ENCODE measurements at places on chromosomes 7 and 10. TPM values are rescaled to one million over a fixed set of nuclear protein-coding genes. Genes with fewer than 3 reads are reported as not detected.

Gene CFTR
- not detected for total RNA-seq

GRCh38 chr7:158488181-158488971 lies 99.2 kb downstream of the PTPRN2 start:
- H3K27ac ChIP-seq = no peak overlapping the region
- no peak for DNase-seq
- no peaks in the 10 kb centered on the region for H3K36me3 ChIP-seq

Gene EGFR
- not detected for total RNA-seq

Gene CADPS2
- not detected for total RNA-seq

Gene LIPM
- total RNA-seq = not detected

GRCh38 chr10:88336334-88336733 lies 246.8 kb downstream of the RNLS start:
- no peak for DNase-seq
- H3K27me3 ChIP-seq = no peaks in the 10 kb centered on the region
- H3K4me1 ChIP-seq = peaks cover 7% of the 10 kb centered on the region
- H3K36me3 ChIP-seq = no peaks in the 10 kb centered on the region
- no peak overlapping the region for H3K4me3 ChIP-seq

DNA sequence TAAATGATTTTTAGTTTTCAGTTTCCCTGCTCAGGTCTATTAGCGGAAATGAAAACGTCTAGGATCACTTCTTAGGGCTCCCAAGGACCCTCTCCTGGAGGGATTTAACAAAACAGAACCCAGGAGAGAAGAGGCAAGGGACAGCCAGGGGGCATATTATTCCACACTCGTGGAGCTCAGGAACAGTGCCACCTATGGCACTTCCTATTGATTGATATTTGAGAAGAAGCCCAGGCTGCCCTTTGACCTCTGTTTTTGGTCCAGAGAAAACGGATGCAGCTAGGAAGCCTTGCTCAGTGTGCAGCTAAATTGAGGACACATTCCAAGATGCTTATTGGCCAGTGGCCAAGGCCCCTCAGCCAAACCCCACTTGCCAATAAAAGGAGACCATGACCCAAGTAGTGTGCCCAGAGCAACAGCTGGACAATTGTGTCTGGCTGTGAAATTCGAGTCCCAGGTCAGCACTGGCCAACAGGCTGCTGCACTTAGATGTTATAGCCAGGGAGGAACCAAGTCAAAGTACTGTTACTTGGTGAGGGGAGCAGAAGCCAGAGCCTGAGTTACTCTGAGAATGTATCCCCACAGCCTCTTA lies 24.0 kb upstream of the GPNMB start:
- no peak overlapping the region for H3K4me3 ChIP-seq
- H3K27ac ChIP-seq = no peak overlapping the region
- no peak for DNase-seq
- peaks cover 7% of the 10 kb centered on the region for H3K27me3 ChIP-seq
- H3K4me1 ChIP-seq = no peaks in the 10 kb centered on the region

DNA sequence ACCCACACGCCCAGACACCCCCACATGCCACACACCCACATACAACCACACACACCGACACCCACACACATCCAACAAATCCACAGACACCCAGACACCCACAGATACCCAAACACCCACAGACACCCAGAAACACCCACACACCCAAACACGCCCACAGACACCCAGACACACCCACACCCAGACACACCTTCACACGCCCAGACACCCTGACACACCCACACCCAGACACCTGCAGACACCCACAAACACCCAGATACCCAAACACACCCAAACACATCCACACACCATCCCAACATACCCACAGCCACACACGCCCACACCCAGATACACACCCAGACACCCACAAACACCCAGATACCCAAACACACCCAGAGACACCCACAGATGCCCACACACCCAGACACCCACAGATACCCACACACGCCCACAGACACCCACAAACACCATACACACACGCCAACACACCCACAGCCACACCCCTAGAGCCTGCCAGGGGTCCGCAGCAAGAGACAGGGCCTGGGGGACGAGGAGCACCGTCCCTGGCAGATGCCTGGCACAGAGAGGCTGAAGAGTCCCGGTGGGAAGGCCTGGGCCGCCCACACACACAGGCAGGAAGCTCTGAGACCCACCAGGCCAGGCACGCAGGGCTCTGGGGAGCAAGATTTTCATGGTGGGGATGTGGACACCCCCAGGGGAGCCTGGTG lies 28.5 kb downstream of the CYP2W1 start:
- H3K27ac ChIP-seq = peak overlapping the region; percentile 31
- DNase-seq = no peak
- H3K27me3 ChIP-seq = no peaks in the 10 kb centered on the region
- no peak overlapping the region for H3K4me3 ChIP-seq
- H3K4me1 ChIP-seq = peaks cover 6% of the 10 kb centered on the region

DNA sequence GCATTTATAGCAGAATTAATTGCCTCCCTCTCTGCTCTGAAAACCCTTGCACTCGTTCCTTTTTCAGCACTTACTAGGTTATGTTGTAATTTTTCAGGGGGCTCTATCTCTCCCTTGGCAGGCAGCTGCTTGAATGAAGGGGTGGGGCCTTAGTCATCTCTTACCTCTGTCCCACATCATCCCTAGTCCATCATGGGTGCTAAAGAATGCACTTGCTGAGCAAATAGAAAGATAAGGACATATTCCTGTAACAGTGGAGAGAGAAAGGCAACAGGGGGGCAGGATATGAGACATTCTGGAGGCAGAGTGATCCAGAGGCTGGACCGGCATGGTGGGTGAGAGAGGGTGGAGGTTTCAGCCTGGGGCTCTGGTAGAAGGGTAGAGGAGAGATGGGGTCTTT lies 60.0 kb downstream of the MINDY4 start:
- no peaks in the 10 kb centered on the region for H3K27me3 ChIP-seq
- H3K36me3 ChIP-seq = peaks cover 24% of the 10 kb centered on the region
- H3K27ac ChIP-seq = no peak overlapping the region
- H3K4me1 ChIP-seq = peaks cover 17% of the 10 kb centered on the region

Gene MKI67
- total RNA-seq = 244 TPM

Gene GRID2IP
- 0.11 TPM for total RNA-seq

DNA sequence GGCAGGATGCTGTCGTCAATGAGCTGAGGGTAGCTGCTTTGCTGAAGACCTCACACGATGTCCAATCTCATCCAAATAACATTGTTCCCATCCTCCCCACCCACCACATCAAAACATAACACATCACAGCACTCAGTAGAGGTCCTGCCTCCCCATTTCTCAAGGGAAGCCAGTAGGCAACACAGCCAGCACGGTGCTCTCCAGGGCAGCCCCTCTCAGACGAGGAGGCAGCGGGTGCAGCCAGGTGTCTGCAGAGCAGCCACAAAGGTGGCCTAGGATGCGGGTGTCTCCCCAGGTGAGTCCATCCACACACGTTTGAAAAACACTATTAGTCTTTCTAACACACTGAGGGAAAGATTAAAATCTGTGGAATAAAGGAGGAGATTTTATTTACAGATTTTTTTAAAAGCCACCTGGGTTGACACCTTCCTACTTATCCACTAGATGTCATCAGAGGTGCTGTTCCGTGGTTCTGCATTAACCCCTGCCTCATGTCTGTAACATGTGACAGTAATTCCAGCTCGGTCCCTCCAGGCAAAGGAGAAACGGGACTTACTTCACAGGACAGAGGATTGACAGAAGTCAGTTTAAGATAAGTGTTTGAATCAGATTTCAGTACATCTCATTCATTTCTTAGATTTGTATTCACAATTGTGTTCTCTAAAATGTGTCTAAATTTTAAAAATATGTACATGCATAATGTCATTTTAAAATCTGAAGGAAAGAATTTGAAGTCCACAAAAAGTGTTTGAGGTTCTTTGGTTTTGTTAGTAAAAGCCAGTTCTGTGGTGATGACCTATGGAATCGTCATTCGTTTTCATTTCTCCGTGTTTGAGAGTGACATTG lies 68.0 kb downstream of the LANCL2 start:
- peaks cover 33% of the 10 kb centered on the region for H3K4me1 ChIP-seq
- DNase-seq = peak; percentile 45
- peak overlapping the region; percentile 43 for H3K27ac ChIP-seq

- H3K27me3 ChIP-seq = no peaks in the 10 kb centered on the region
- H3K4me3 ChIP-seq = no peak overlapping the region
- H3K36me3 ChIP-seq = no peaks in the 10 kb centered on the region
- DNase-seq = no peak
- H3K4me1 ChIP-seq = no peaks in the 10 kb centered on the region
- H3K27ac ChIP-seq = no peak overlapping the region
Observed at GRCh38 chr10:28906934-28907333, 229.6 kb downstream of the BAMBI start.

GRCh38 chr7:387132-388022 lies 97.4 kb downstream of the FOXL3 start:
- no peak overlapping the region for H3K27ac ChIP-seq
- H3K36me3 ChIP-seq = no peaks in the 10 kb centered on the region
- peaks cover 4% of the 10 kb centered on the region for H3K4me1 ChIP-seq
- no peak overlapping the region for H3K4me3 ChIP-seq
- no peak for DNase-seq

Gene STEAP1
- 0.32 TPM for total RNA-seq

DNA sequence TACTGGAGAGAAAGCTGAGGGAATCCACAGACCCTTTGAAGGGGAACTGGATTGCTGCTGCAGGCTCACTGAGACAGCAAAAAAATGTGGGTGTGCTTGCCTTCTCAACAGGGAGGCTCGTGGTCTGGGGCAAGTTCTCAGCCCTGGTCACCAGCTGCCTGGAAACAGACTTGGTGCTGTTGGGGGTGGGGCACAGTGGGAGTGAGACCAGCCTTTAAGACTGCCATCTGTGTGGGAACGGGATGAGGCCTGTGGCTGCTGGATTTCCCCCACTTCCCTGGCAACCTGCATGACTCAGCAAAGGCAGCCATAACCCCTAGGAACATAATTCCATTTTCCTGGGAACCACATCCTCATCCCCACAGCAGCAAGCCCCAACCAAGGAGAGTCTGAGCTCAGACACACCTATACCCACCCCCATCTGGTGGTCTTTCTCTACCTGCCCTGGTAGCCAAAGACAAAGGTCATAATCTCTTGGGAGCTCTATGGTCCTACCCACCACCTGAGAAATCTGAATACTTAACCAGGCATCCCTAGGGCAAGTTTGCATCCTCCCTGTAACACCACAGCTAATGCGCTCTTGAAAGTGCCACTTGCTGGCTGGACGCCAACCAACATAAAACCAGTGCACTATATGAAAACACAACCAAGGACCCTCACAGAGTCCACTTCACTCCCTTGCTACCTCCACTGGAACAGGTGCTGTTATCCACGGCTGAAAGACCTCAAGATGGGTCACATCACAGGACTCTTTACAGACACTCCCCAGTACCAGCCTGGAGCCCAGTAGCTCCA lies 45.0 kb upstream of the TFEC start:
- no peaks in the 10 kb centered on the region for H3K27me3 ChIP-seq
- H3K4me1 ChIP-seq = no peaks in the 10 kb centered on the region
- no peak overlapping the region for H3K4me3 ChIP-seq

Gene TMEM254
- 11.3 TPM for total RNA-seq

DNA sequence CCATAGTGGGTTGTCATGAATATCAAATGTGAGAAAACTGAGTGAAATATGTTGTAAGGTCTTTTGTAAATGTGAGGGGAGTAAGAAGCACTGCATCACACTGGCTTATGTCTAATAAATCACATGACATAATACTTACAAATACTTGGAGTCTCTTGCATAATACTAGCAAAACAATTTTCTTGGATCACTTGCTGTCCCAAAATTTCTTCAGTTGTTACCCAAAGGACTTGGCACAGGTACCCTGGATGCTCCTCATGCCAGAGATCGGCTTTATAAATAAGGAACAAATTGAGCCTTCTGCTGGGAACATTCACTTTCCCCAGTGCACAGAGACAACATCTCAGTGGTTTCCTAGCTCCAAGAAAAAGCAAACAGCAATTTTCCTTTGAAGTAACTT lies 5.0 kb upstream of the LRIT2 start:
- no peak overlapping the region for H3K27ac ChIP-seq

Gene GPR158
- total RNA-seq = not detected

Gene ADRA2A
- not detected for total RNA-seq

GRCh38 chr10:43806831-43807640 lies 158.4 kb upstream of the ZNF32 start:
- H3K27ac ChIP-seq = no peak overlapping the region
- H3K27me3 ChIP-seq = no peaks in the 10 kb centered on the region
- H3K36me3 ChIP-seq = no peaks in the 10 kb centered on the region

DNA sequence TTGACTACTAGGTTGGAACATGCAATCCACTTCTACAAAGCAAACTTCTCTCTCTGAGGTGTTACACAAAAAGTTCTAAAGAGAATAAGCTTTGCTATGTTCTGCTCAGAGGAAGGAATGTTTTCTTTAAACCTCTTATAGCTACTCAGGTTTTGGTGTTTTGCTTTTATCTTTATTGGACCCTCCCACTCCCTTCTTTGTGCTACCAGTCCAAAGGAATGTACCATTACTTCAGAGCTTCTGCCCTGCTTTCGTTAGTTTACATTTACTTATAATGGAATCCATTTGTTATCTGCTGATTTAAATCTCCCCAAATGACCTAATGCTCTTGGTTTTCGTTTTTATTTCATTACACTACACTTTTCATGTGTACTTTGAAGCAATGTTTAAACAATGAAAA lies 154.9 kb downstream of the ATE1 start:
- no peak overlapping the region for H3K27ac ChIP-seq
- H3K4me3 ChIP-seq = no peak overlapping the region
- no peak for DNase-seq
- no peaks in the 10 kb centered on the region for H3K4me1 ChIP-seq
- no peaks in the 10 kb centered on the region for H3K27me3 ChIP-seq
- peaks cover 14% of the 10 kb centered on the region for H3K36me3 ChIP-seq

- peaks cover 41% of the 10 kb centered on the region for H3K4me1 ChIP-seq
- no peaks in the 10 kb centered on the region for H3K27me3 ChIP-seq
- H3K27ac ChIP-seq = no peak overlapping the region
- peaks cover 2% of the 10 kb centered on the region for H3K36me3 ChIP-seq
Observed at GRCh38 chr10:35398355-35398754, 62.0 kb downstream of the CCNY start.

DNA sequence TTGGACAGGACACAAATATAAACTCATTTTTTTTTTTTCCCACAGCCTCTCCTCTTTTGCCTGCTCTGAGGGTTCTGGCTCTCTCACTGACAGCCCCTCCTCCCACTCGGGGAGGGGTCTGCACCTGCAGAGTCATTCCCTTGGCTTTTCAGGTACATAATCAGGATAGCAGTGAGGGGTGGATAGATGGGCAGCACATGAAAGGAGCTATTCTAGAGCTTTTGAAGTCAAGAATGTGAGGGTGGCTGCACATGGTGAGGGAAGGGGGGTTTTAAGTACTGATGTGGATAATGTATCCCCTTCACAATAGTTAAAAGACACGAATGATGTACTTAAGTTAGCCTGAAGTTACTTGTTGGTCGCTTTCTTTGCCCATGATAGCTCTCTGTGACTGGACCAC lies 76.2 kb downstream of the CFAP58 start:
- H3K27ac ChIP-seq = no peak overlapping the region
- no peak overlapping the region for H3K4me3 ChIP-seq
- H3K27me3 ChIP-seq = peaks cover 7% of the 10 kb centered on the region
- H3K36me3 ChIP-seq = no peaks in the 10 kb centered on the region
- DNase-seq = no peak

- peaks cover 27% of the 10 kb centered on the region for H3K4me1 ChIP-seq
- no peaks in the 10 kb centered on the region for H3K36me3 ChIP-seq
- H3K4me3 ChIP-seq = no peak overlapping the region
- H3K27me3 ChIP-seq = peaks cover 3% of the 10 kb centered on the region
- DNase-seq = no peak
Observed at GRCh38 chr7:123755338-123755737, 6.5 kb upstream of the WASL start.

All from activated CD4-positive, alpha-beta T cell treated with anti-CD3 and anti-CD28 coated beads for 36 hours (primary cell).